ENCODE measurements at places on chromosomes 11 and 22. TPM values are rescaled to one million over a fixed set of nuclear protein-coding genes. Genes with fewer than 3 reads are reported as not detected.

Gene C11orf16
- not detected for total RNA-seq

Gene NF2
- 111 TPM for total RNA-seq

Gene MRGPRD
- not detected for total RNA-seq

Gene PANX3
- total RNA-seq, result not detected

Gene SERHL2
- 2.8 TPM for total RNA-seq

Gene ANO5
- not detected for total RNA-seq

GRCh38 chr11:78416285-78417174, 1.1 kb downstream of the GAB2 start:
- H3K4me3 ChIP-seq, result peak overlapping the region; percentile 82
- peaks cover 29% of the 10 kb centered on the region for H3K4me1 ChIP-seq
- DNase-seq, result peak; percentile 96

GRCh38 chr11:1573903-1574237, 1.8 kb upstream of the DUSP8 start:
- H3K27ac ChIP-seq, result no peak overlapping the region
- no peaks in the 10 kb centered on the region for H3K36me3 ChIP-seq
- no peaks in the 10 kb centered on the region for H3K4me1 ChIP-seq
- H3K4me3 ChIP-seq, result no peak overlapping the region

DNA sequence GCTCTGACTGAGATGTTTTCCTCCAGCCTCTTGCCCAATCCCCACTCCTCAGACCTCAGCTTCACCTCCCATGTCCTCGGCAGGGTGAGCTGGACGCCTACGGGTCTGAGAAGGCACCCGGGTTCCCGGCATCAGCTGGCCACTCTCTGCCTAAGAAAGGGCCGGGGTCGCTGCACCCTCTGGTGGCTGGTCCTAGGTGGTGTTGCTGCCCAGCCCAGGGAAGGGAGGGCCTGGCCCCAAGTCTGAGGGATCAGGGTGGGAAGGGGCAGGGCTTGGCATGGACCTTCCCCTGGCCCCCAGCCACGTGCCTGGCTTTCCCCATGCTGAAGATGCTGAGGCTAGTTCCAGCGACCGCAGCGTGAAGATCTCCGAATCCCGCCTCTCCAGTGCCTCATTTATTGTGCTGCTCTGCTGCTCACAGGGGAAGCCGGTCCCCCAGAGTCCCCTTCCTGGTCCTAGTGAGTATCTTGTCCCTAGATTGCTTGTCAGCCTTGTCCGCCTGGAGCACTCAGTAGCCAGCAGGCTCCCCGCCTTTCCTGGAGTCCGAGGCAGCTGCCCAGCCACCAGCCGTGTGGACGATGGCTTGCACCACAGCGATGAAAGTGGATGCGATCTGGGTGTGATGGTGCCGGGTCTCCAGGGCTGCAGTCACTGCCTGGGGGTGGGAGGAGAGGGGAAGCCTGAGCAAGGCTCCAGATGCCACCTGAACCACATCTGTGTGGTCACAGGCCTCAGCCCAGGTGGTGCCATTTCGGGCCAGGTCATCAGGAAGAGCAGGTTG, 2.9 kb upstream of the GGT5 start:
- no peaks in the 10 kb centered on the region for H3K36me3 ChIP-seq
- no peak overlapping the region for H3K4me3 ChIP-seq
- peak overlapping the region; percentile 91 for H3K27ac ChIP-seq
- H3K4me1 ChIP-seq, result peaks cover 21% of the 10 kb centered on the region
- DNase-seq, result peak; percentile 98
- no peaks in the 10 kb centered on the region for H3K27me3 ChIP-seq

- DNase-seq, result no peak
- no peaks in the 10 kb centered on the region for H3K27me3 ChIP-seq
- no peak overlapping the region for H3K27ac ChIP-seq
- no peaks in the 10 kb centered on the region for H3K36me3 ChIP-seq
- H3K4me3 ChIP-seq, result peak overlapping the region; percentile 54
These were observed 12.9 kb downstream of the STARD10 start for GRCh38 chr11:72781063-72781312.

DNA sequence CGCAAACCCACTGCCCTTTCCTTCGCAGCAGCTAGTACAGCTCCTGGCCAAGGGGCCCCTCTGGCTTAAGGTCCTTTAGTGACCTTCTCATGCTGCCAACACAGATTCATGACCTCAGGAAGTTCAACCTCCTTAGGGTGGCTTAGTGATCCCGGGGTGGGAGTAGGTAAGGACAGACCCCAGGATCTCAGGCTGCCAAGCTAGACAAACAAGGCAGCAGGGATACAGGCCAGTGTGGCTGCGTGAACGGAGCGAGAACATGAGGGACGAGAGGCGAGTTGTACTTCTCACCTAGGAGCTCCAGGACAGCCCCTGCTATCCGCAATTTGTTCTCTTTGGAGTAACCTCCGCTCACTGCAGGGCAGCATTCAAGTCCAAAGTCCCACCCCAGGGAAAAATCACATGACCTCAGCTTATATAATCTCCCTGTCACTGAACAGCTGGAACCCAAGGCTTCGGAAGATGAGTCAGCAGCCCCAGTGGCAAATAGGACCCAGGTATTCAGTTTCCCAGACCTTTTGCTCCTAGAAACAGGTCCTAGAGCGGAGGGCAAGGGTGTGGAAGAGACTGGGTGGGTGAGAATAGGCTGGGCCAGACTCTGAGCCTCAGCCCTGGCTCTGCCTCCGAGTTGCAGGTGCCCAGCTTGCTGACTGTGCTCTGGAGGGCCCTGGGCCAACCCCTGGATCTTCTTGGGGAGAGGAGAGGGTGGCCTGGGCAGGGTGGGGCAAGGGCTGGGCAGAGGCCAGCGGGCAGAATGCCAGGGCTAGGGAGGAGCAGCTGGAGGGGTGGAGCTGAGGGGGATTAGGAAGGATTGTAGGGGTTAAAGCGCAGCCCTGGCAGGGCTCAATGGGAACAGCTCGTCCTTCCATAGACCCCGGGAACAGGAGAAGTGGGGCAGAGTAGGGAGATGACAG, 13.1 kb downstream of the USP2 start:
- no peak overlapping the region for H3K27ac ChIP-seq
- DNase-seq, result no peak
- peaks cover 14% of the 10 kb centered on the region for H3K4me1 ChIP-seq

- H3K27ac ChIP-seq, result no peak overlapping the region
- H3K36me3 ChIP-seq, result no peaks in the 10 kb centered on the region
- H3K4me3 ChIP-seq, result no peak overlapping the region
- DNase-seq, result no peak
- peaks cover 16% of the 10 kb centered on the region for H3K4me1 ChIP-seq
- H3K27me3 ChIP-seq, result no peaks in the 10 kb centered on the region
These were observed 49.3 kb upstream of the CD44 start for GRCh38 chr11:35089666-35090065.

DNA sequence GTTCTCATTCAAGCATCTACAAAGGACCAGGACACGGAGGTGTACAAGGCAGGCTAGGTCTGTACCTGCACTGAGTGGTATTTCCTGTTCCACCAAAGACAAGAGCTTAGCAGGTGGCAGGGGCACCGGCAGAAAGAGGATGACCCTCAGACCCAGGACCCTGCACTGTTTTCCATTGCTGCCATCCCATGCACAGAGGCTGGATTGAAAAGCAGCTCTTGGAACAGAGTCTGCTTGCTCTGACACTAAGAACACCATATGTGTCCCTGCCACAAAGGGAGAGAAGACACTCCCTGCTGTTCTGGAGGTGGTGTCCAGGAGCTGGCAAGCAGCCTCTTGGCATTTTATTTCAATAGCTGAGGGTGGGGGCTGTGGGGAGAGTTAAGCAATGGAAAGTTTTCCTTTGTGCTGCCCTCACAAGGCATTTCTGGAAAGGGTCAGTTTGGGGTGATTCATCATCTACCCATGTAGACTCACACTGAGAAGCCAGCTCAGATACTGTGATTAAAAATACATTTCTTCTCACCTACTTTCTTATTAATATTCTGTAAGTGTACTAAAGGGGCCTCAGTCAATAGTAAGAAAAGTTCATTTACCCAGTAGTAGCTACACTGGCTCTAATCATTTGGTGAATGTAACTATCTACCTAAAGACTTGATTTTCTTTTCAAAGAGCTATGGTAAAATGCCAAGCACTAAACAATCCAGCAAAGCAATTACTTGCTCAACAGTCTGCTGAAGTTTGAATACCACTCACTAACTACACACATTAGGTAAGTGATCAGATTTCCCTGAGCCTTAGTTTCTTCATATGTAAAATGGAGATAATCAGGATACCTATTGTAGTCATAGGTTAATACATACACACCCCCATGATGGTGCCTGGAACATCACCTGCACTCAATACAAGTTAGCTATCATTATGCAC, 55.2 kb downstream of the SLC1A2 start:
- peak overlapping the region; percentile 21 for H3K4me3 ChIP-seq
- peaks cover 37% of the 10 kb centered on the region for H3K4me1 ChIP-seq
- DNase-seq, result peak; percentile 97
- peak overlapping the region; percentile 85 for H3K27ac ChIP-seq
- H3K36me3 ChIP-seq, result no peaks in the 10 kb centered on the region

- H3K4me1 ChIP-seq, result peaks cover 25% of the 10 kb centered on the region
- H3K36me3 ChIP-seq, result no peaks in the 10 kb centered on the region
- H3K27me3 ChIP-seq, result no peaks in the 10 kb centered on the region
- no peak for DNase-seq
- H3K27ac ChIP-seq, result no peak overlapping the region
These were observed 172.6 kb downstream of the WNT11 start for GRCh38 chr11:76033699-76034098.

DNA sequence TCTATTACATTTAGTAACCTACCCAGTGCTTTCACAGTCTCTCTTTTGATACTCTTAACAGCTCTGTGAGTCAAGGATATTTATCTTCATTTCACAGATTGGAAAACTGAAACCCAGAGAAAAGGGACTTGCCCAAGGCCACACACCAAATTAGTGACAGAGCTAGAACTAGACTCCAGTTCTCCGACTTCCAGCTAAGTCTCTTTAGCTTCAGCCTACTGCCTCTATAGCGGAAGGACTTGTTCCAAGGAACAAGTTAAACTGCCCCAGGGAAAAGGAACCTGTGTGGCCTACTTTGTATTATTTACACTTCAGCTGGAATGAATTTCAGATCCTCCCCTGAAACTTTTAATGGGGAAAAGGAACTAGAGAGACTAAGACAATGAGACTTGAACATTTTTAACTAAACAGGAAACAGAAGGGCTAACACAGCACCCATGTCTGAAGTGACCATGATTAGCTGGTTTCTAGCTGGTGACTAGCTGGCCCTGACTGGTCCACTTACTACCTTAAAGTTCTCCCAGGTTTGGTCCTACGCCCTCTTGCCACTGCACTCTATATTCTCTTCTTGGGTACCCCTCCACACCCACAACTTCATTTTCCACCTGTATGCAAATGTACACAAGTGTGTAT, 1.3 kb downstream of the LRRC51 start:
- H3K27me3 ChIP-seq, result no peaks in the 10 kb centered on the region
- no peak for DNase-seq
- H3K27ac ChIP-seq, result no peak overlapping the region
- no peaks in the 10 kb centered on the region for H3K36me3 ChIP-seq

DNA sequence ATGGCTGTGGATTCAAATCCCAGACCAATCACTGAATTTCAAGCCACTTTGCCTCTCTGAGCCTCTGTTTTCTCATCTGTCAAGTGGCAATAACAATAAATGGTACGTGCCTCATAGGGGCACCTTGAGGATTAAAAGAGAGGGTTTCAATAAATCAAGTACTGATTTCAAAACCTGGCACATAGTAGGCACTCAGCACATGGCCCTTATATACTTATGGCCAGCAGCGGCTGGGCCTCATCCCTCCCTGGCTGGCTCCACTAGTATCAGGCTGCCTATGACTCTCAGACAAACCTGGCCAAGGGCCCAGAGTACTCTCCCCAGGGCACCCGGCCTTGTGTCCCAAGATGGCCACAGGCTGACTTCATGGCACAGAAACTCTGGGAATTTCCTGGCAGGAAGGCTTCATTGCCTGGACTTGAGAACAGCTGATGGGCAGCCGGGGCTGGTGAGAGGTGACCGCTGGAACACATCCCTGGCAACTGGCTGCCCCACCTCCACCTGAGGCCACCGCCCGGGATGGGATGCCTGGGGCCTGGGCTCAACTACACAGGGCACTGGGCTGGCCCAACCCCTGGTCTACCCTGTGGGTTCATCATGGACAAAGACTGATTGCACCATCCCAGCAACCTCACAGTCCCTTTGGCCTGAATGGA, 3.4 kb downstream of the FADS3 start:
- H3K36me3 ChIP-seq, result no peaks in the 10 kb centered on the region
- no peak overlapping the region for H3K4me3 ChIP-seq

DNA sequence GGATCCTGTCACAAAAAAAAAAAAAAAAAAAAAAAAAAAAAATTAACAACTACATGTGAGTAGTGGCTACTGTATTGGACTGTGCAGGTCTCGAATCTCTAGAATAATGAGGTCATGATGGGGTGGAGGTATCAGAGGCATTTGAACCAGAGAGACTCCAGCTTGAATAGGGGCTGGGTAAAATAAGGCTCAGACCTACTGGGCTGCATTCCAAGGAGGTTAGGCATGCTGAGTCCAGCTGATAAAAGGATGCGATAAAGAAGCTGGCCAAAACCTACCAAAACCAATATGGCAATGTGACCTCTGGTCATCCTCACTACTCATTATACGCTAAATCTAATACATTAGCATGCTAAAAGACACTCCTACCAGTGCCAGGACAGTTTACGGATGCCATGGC, 5.9 kb upstream of the PACSIN3 start:
- no peak overlapping the region for H3K27ac ChIP-seq
- no peaks in the 10 kb centered on the region for H3K27me3 ChIP-seq
- no peak for DNase-seq

DNA sequence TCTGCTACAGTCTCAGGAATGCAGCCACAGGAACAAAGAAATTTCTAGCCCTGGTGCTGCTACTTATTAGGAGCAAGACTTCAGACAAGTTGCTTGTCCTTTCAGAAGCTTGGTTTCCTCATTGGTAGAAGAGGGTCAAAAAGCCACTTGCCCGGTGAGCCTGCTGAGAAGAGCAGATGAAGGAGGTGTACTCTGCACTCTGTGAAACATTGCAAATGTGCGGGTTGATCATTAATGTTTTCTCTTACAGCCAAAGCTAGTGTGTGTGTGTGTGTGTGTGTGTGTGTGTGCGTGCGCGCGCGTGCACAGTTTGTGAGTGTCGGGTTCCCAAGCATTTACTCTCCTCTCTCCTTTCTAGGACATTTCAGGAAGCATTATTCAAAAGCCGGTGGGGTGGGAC, 86.3 kb upstream of the NNMT start:
- no peaks in the 10 kb centered on the region for H3K27me3 ChIP-seq
- H3K36me3 ChIP-seq, result no peaks in the 10 kb centered on the region
- H3K4me3 ChIP-seq, result no peak overlapping the region
- H3K27ac ChIP-seq, result no peak overlapping the region
- H3K4me1 ChIP-seq, result no peaks in the 10 kb centered on the region

DNA sequence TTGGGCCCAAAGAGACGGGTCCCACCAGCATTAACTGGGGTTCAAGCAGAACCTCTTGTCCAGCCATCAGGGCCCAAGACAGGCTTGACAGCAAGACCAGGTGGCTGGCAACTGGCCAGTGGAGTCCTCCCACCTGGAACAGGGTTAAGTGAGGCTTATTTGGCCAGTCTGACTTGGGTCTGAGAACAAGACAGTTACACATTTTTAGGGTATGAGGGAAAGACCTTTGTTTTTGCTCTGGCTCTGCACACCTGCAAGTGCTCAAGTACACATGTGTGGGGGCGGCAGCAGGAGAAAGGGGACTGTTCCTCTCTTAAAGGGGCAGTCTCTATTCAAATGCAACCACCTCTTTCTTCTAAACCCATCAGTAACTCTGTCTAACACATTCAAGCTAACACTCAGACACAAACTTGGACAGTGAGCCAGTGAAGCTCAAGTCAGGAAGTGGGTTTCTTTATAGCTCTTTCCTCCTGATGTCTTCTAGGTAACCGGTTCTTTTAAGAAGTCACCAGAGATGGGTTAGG, 116.2 kb downstream of the ETS1 start:
- DNase-seq, result no peak
- H3K27ac ChIP-seq, result 0 out of 2 replicates have a peak overlapping the region, but pooled peaks have one; percentile 2
- no peak overlapping the region for H3K4me3 ChIP-seq
- peaks cover 76% of the 10 kb centered on the region for H3K4me1 ChIP-seq
- peaks cover 52% of the 10 kb centered on the region for H3K36me3 ChIP-seq
